ENCODE measurements at places on chromosomes 6 and 20.
A peak's percentile ranks its signal among the peaks of the same experiment; 100 is the strongest.

GRCh38 chr6:34689742-34690141, 6.8 kb downstream of the ILRUN start:
- no peak for DNase-seq

GRCh38 chr20:61753316-61753942, 312.3 kb downstream of the TAF4 start:
- no peak for DNase-seq

DNA sequence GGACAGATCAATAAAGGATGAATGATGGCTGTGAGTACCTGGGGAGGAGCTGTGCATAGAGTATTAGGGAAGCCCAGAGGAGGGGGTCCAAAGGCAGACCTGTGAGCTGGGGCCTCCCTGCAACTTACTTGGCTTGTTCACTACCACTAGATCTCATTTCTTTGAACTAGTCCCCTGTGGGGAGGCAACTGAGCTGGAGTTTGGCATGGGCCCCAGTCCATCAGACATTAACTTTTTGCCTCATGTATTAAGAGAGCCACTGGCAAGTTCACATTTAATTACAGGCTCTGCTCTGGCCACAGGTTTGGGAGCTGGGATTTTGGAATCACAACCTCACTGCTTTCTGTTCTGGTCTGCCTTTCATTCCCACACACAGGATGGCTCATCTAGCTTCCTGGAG, 254.1 kb downstream of the PRL start:
- no peak for DNase-seq

GRCh38 chr6:53499094-53499493, 45.8 kb downstream of the GCLC start:
- no peak for DNase-seq

DNA sequence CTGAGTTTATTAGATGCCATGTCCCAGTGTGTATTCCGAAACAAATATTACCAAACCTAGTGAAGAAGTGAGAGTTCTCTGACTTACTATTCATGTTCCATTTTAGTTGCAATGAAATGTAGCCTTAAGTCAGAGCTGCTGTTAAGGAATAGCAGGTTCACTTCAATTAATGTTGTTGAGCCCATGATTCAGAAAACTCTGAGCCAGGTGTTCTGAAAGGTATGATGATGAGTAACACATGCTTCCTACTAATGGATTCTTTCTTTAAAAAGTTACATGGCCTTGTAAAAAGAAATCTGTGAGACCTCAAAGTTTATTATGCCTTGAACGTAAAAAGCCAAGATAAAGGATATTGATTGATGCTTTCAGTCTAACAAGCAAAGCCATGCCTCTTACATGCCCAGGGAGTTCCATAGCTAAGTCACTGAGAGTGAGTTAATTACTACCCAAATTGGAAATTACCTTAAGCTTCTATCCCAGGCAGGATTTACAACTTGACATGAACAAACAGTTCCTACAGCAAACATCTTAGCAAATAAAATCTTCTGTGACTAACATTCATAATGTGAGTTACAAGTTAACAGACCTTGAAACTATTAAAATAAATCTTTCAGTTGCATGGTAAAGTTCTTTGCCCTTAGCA, 122.9 kb downstream of the AKAP7 start:
- DNase-seq: no peak

DNA sequence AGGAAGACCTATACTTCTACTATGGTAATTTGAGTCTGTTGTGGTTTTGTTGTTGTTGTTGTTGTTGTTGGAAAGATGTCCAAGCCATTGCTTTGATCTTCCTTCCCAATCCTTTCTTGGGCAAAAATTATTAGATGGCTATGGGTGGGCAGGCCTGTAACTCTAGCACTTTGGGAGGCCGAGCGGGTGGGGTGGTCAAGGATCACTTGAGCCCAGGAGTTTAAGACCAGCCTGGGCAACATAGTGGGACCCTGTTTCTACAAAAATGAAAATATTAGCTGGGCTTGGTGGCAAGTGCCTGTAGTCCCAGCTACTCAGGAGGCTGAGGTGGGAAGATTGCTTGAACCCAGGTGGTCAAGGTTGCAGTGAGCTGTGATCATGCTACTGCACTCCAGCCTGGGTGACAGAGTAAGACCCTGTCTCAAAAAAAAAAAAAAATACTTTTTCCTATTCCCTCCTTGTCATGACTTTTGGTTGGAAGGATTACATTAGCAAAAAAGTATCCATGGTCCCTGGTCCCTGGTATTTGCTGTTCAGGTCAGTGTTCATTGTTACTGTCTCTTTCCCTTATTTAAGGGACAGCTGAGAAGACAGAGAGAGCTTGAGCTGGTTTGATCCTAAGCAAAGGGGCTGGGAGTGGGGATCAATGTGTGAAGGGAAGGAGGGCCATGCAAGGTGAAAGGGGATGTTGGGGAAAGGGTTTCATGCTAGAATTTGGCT, 11.7 kb downstream of the NEU1 start:
- DNase-seq: no peak

- DNase-seq: no peak
Measured at GRCh38 chr6:166595949-166596348, 9.5 kb upstream of the RAMACL start.

DNA sequence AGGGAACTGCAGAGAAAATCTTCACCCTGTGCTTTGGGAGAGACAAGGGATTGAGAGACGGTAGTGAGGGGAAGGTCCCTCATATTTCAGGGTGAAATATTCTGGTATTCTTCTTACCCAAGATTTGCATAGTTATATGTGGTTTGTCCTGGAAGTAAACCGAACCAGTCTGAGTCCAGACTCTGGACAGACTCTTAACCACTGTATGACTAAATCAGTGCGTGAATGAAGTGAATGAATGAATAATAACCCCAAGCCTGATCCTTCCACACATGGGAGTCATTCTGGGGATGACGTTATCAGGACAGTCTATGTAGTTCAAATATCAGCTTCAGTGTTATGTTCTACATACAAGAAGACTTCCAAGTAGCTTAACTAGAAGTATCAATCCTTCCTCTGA, 690.7 kb downstream of the KIF16B start:
- DNase-seq: no peak

DNA sequence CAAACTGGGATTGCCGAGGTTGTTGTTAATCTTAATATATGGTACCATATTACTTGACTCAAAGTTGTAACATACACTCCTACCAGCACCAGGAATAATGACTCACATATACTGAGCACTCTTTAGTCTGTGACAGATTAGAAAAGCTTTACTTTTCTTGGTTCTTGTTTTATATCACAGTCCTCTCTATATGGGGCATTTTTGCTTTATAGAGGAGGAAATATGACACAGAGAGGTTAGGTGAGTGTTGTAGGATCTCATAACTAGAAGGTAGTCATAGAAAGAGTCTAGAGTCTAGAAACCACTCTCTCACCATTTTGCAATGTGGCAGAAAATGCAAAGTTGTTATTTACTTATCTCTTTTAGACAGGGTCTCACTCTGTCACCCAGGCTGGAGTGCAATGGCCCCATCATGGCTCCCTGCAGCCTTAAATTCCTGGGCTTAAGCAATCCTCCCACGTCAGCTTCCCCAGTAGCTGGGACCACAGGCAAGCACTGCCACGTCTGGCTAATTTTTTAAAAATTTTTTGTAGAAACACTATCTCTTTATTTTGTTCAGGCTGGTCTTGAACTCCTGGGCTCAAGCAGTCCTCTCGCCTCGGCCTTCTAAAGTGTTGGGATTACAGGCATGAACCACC, 13.4 kb downstream of the TRIM38 start:
- DNase-seq: no peak

- DNase-seq: peak; percentile 12
Measured at GRCh38 chr6:135088818-135089809, 34.5 kb upstream of the HBS1L start.

- no peak for DNase-seq
Measured at GRCh38 chr6:166495487-166496314, 90.8 kb downstream of the RAMACL start.

DNA sequence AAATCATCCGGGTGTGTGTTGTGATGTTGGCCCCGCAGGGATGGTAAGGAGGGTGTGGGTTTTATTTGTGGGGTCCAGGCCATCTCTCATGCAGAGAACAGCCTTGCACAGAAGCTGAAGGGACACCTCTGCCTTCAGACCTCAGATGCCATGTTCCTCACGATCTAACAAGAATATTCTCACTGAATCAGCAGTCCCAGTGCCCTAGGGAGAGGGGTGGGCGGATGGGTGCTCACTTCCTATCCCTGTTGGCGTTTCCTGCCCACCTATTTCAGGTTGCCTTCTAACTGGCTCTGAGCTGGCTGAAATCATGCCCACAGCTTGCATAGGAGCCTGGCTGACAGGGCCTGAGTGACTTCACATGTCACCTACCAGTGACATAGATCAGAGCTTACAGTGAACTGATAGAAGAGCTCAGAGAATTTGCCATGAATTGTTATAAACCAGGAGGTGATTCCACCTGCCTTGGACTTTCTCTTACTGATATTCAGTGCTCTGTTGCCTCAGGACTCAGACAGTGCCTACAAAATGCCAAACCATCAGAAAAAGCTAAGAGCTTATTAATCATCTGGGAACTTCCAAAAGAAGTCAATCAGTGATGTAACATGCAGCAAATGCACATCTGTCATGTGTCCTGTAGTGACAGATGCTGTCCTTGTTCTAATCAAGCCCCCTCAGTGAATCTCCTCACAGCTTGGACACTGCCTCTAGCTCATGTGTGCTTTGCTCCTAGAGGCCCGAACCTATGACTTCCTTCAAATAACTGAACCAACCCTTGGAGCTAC, 285.8 kb upstream of the PRND start:
- no peak for DNase-seq

GRCh38 chr6:33843131-33844121, 39.6 kb upstream of the MLN start:
- DNase-seq: no peak

- DNase-seq: no peak
Measured at GRCh38 chr6:139891471-139891870, 517.0 kb upstream of the CITED2 start.

DNA sequence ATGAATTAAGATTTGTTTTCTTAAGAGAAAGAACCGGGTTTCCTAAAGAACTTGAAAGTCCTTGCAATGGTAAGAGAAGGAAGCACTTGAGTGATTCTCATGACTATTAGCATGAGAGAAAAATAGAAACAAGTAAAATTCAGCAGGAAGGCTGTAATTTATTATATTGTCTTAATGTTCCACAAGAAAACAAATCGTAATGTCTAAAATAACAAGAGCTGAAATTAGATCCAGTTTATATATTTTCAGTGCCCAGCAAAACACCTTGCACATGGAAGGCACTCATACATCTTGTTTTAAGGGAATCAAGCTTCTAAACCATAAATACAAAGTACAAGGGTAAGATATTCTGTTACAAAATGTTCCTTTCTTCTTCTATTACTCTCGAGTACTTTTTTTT, 229.4 kb upstream of the PLN start:
- DNase-seq: no peak

DNA sequence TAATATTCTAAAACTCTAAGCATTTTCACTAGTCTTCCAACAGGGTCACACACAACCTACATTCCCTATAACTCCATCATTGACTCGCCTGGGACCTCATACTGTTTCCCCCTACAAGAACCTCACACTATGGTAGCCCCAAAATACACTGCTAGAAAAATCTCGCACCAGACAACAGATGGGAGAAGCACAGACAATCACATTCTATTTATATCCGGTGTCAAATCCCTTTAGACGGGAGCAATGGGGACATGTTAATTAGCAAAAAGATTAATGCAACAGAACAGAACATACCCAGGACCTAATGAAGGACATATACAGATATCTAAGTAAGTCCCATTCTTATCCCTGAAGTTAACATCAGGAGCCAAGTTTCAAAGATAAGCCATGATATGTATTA, 33.6 kb downstream of the TMX4 start:
- DNase-seq: no peak

DNA sequence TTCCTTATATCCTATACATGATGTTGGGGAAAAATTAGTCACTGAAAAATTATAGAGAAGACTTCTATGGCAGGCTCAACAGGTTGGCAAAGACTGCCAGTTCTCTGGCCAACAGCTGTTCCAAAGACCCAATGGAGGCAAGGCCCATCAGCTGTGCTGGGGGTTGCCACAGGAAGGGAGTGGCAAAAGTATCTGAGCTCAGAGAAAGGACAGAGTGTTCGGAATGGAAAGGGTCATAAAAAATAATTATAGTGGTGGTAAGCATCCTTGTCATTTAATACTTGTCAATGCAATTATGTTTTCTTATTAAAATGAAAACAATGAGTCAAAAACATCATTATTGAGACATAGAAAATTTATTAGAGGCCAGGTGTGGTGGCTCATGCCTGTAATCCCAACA, 36.1 kb downstream of the FASTKD5 start:
- no peak for DNase-seq

- DNase-seq: peak; percentile 9
Measured at GRCh38 chr6:26457264-26457805, 420 bp upstream of the BTN2A1 start.

DNA sequence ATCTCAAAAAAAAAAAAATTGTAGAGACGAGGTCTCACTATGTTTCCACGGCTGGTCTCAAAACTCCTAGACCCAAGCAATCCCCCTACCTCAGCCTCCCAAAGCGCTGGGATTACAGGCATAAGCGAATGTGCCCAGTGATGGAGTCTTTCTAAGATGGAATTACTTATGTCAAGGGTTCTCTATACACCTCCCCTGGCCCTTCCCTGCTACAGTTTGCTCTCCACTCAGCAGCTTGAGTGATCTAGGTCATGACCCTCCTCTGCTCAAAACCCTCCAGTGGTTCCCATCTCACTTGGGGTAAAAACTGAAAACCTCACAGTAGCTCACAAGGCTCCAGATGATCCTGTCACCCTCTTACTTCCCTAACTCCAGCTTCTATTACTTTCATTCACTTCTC, 1.8 kb upstream of the DNPH1 start:
- DNase-seq: no peak
